Cardiac atrium fibroblast (primary cell): ENCODE measurements at places on chromosomes 1 and 21. TPM values are rescaled to one million over a fixed set of nuclear protein-coding genes. Genes with fewer than 3 reads are reported as not detected.

RPE65 gene
- under 0.01 TPM in 1 of 2 replicates, not detected in the other for total RNA-seq

PINK1 gene
- total RNA-seq: 56.5 and 73.4 TPM in 2 replicates

PADI3 gene
- not detected in 2 replicates for total RNA-seq

IL12RB2 gene
- total RNA-seq: not detected in 2 replicates

HAPLN2 gene
- 2.3 TPM in 1 of 2 replicates, not detected in the other for total RNA-seq

S100A7 gene
- total RNA-seq: not detected in 2 replicates

NECTIN4 gene
- not detected in 2 replicates for total RNA-seq

CD48 gene
- total RNA-seq: not detected in 2 replicates

TIE1 gene
- total RNA-seq: 3.8 and 11.7 TPM in 2 replicates
